ENCODE measurements at places on chromosomes 6 and 20.
A peak's percentile ranks its signal among the peaks of the same experiment; 100 is the strongest.

- no peak for DNase-seq
- no peaks in the 10 kb centered on the region for H3K27me3 ChIP-seq
- H3K27ac ChIP-seq: no peak overlapping the region
- H3K4me1 ChIP-seq: peaks cover 2% of the 10 kb centered on the region
- H3K4me3 ChIP-seq: no peak overlapping the region
Measured at GRCh38 chr6:25944688-25945574, 14.4 kb upstream of the SLC17A2 start.

GRCh38 chr6:99064834-99065233, 117.1 kb upstream of the FBXL4 start:
- DNase-seq: no peak
- no peaks in the 10 kb centered on the region for H3K36me3 ChIP-seq
- H3K27ac ChIP-seq: no peak overlapping the region
- no peak overlapping the region for H3K4me3 ChIP-seq

DNA sequence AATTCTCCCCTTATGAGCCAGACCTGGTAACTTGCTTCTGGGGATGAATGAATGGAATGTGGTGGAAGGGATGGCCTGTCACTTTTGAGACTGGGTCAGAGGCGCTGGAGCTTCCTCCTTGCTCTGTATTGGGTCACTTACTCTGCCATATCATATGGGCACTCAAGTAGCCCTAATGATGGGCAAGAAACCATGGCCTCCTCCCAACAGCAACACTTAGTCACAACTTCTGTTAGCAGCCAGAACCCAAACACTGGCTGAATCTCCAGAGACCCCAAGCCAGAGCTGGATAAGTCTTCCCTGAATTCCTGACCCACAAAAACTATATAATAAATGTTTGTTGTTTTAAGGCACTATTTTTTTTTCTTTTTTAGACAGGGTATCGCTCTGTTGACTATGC, 5.5 kb downstream of the E2F1 start:
- H3K27ac ChIP-seq: no peak overlapping the region
- no peak overlapping the region for H3K4me3 ChIP-seq
- H3K27me3 ChIP-seq: no peaks in the 10 kb centered on the region
- DNase-seq: no peak
- H3K36me3 ChIP-seq: no peaks in the 10 kb centered on the region
- peaks cover 47% of the 10 kb centered on the region for H3K4me1 ChIP-seq

DNA sequence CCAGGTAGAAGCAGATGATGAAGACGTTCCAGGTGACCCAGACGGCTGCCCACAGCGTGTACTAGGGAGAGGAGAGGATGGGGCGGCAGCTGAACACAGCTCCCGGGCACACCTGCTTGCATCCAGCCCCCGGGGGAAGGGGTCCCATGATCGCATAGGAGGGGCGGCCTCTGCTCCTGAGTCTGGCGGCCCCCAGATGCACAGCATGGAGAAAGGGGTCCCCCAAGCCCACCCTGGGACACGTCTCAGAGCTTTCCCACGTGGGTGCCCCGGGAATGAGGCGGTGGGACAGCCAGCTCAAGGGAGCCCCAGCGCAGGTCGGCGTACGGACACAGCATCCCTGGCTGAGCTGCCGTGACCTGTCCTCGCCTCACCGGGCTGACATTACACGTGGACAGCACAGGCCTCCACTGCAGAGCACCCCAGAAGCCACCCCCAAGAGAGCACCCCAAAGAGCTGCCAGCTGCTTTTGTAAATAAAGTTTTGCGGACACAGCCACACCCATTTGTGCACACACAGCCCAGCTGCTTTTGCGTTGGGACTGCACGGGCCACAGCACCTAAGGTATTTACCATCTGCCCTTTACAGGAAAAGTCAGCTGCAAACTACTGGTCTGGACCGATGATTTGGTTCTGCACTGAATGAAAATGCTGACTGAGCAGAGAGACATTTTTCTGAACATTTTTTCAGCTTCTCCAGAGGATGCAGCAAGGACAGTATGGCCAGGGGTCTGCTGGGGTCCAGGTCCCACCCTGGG, 5.2 kb downstream of the NKAIN4 start:
- peaks cover 78% of the 10 kb centered on the region for H3K27me3 ChIP-seq
- no peak for DNase-seq
- peaks cover 10% of the 10 kb centered on the region for H3K4me1 ChIP-seq
- no peaks in the 10 kb centered on the region for H3K36me3 ChIP-seq
- H3K27ac ChIP-seq: no peak overlapping the region
- no peak overlapping the region for H3K4me3 ChIP-seq

- H3K4me1 ChIP-seq: peaks cover 42% of the 10 kb centered on the region
- no peak for DNase-seq
- no peaks in the 10 kb centered on the region for H3K27me3 ChIP-seq
- no peak overlapping the region for H3K27ac ChIP-seq
- no peak overlapping the region for H3K4me3 ChIP-seq
Measured at GRCh38 chr20:51665543-51666118, 102.6 kb downstream of the ATP9A start.

DNA sequence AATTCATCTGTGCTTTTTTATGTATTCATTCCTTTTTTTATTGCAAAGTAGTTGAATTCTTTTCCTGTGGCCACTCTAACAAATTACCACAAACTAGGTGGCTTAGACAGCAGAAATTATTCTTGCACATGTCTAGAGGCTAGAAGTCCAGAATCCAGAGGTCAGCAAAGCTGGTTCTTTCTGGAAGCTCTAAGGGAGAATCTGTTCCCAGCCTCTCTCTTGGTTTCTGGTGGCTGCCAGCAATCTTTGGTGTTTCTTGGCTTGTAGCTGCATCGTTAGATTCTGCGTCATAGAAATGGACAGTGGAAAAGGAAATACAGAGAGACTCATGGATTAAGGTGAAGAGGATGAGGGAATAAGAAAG, 39.3 kb downstream of the GSTA2 start:
- H3K27me3 ChIP-seq: peaks cover 6% of the 10 kb centered on the region
- H3K36me3 ChIP-seq: no peaks in the 10 kb centered on the region
- H3K4me1 ChIP-seq: no peaks in the 10 kb centered on the region
- H3K4me3 ChIP-seq: no peak overlapping the region

DNA sequence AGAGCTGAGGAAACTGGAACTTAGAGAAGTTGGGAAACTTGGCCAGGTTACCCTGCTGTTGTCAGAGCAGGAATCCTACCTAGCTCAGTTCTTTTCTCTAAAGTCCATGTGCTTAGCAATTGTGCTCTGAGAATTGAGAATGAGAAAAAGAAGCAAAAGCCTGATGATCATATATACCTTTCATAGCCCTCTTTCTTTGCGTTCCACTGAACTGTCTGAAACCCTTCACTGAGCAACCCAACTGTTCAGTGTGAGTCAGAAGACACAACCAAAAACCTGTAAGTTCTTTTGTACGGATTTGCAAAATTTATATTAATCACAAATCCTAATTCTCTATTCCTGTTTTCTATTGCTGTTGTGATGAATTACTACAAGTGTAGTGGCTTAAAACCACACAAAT, 80.6 kb downstream of the PHF3 start:
- peaks cover 2% of the 10 kb centered on the region for H3K36me3 ChIP-seq
- no peaks in the 10 kb centered on the region for H3K27me3 ChIP-seq
- H3K4me3 ChIP-seq: no peak overlapping the region
- DNase-seq: no peak
- H3K27ac ChIP-seq: no peak overlapping the region

- no peak overlapping the region for H3K4me3 ChIP-seq
- H3K27me3 ChIP-seq: peaks cover 10% of the 10 kb centered on the region
- peak; percentile 28 for DNase-seq
- H3K27ac ChIP-seq: no peak overlapping the region
- no peaks in the 10 kb centered on the region for H3K36me3 ChIP-seq
- H3K4me1 ChIP-seq: no peaks in the 10 kb centered on the region
Measured at GRCh38 chr20:34190679-34191090, 50.5 kb upstream of the ASIP start.

- H3K36me3 ChIP-seq: peaks cover 4% of the 10 kb centered on the region
- H3K27ac ChIP-seq: peak overlapping the region; percentile 36
- H3K27me3 ChIP-seq: no peaks in the 10 kb centered on the region
- DNase-seq: no peak
Measured at GRCh38 chr6:16136621-16137450, 8.0 kb downstream of the MYLIP start.

GRCh38 chr6:154039231-154039842, at the start of gene OPRM1:
Gene OPRM1 (plus strand): TSS chr6:154039240. CDS start chr6:154039545, 305 bp downstream.
- no peak within 1 kb of the TSS for H3K4me3 ChIP-seq
- peak; percentile 11 for DNase-seq

- H3K4me3 ChIP-seq: no peak overlapping the region
- H3K27ac ChIP-seq: no peak overlapping the region
- no peaks in the 10 kb centered on the region for H3K4me1 ChIP-seq
Measured at GRCh38 chr6:36020154-36020553, 4.3 kb downstream of the SLC26A8 start.

DNA sequence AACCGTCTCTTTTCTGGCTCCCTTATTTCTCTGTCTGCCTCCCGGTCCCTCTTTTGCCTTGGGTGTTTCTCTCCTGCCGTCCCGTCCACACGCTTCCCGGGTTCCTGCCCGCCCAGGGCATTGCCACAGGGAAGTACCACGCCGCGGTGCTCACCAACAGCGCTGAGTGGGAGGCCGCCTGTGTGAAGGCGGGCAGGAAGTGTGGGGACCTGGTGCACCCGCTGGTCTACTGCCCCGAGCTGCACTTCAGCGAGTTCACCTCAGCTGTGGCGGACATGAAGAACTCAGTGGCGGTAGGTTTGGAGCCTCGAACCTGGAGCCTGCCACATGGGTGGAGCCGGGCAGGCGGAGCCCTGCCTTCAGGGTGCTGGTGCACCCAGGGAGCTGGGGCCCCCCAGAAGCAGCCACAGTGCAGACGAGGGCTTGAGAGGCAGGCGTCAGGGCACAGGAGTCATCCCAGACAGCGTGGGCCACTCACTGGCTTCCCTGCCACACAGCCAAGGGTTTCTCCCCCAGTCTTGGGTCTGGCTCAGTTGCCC, 21.3 kb downstream of the NPEPL1 start:
- no peaks in the 10 kb centered on the region for H3K4me1 ChIP-seq
- no peaks in the 10 kb centered on the region for H3K36me3 ChIP-seq

GRCh38 chr20:50821994-50822393, 27.1 kb downstream of the BCAS4 start:
- no peak overlapping the region for H3K27ac ChIP-seq
- no peak overlapping the region for H3K4me3 ChIP-seq
- H3K27me3 ChIP-seq: no peaks in the 10 kb centered on the region
- peaks cover 10% of the 10 kb centered on the region for H3K36me3 ChIP-seq
- H3K4me1 ChIP-seq: peaks cover 7% of the 10 kb centered on the region

GRCh38 chr6:149938571-149939355, 3.1 kb upstream of the ULBP2 start:
- H3K27ac ChIP-seq: no peak overlapping the region
- peak; percentile 45 for DNase-seq
- H3K4me3 ChIP-seq: peak overlapping the region; percentile 45
- peaks cover 23% of the 10 kb centered on the region for H3K27me3 ChIP-seq
- H3K36me3 ChIP-seq: no peaks in the 10 kb centered on the region

GRCh38 chr6:43142101-43142500, 29.0 kb upstream of the SRF start:
- H3K36me3 ChIP-seq: no peaks in the 10 kb centered on the region
- H3K4me3 ChIP-seq: peak overlapping the region; percentile 50
- peak overlapping the region; percentile 3 for H3K27ac ChIP-seq

- no peak overlapping the region for H3K27ac ChIP-seq
- H3K27me3 ChIP-seq: no peaks in the 10 kb centered on the region
- H3K36me3 ChIP-seq: no peaks in the 10 kb centered on the region
- H3K4me1 ChIP-seq: no peaks in the 10 kb centered on the region
Measured at GRCh38 chr20:6674831-6675230, 92.7 kb upstream of the BMP2 start.

GRCh38 chr6:129141499-129141898, 258.6 kb downstream of the LAMA2 start:
- H3K4me1 ChIP-seq: no peaks in the 10 kb centered on the region
- H3K4me3 ChIP-seq: no peak overlapping the region
- no peak for DNase-seq
- no peaks in the 10 kb centered on the region for H3K36me3 ChIP-seq
- H3K27ac ChIP-seq: no peak overlapping the region

GRCh38 chr6:19805129-19805481, 32.1 kb upstream of the ID4 start:
- no peaks in the 10 kb centered on the region for H3K4me1 ChIP-seq
- H3K36me3 ChIP-seq: no peaks in the 10 kb centered on the region
- no peak for DNase-seq
- peaks cover 9% of the 10 kb centered on the region for H3K27me3 ChIP-seq
- no peak overlapping the region for H3K4me3 ChIP-seq

DNA sequence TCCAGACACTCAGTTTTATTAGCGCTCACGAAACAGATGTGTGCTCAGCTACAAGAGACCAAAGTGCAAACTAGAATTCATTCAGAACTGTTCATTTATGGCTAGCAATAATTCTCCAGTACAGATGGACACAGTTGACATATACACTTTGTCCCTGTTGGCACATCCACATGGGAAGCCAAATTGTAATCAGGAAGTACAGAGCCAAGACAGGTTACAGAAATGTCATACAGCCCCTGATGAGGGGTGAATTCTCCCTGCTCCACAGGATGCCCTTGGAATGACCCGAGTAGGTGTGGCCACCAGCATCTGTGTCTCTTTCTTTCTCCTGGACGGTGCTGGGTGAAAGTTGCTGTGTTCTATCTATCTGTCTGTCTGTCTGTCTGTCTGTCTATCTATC, 7.6 kb downstream of the DHX35 start:
- DNase-seq: no peak
- no peak overlapping the region for H3K27ac ChIP-seq
- no peak overlapping the region for H3K4me3 ChIP-seq
- H3K36me3 ChIP-seq: peaks cover 15% of the 10 kb centered on the region
- H3K4me1 ChIP-seq: no peaks in the 10 kb centered on the region

DNA sequence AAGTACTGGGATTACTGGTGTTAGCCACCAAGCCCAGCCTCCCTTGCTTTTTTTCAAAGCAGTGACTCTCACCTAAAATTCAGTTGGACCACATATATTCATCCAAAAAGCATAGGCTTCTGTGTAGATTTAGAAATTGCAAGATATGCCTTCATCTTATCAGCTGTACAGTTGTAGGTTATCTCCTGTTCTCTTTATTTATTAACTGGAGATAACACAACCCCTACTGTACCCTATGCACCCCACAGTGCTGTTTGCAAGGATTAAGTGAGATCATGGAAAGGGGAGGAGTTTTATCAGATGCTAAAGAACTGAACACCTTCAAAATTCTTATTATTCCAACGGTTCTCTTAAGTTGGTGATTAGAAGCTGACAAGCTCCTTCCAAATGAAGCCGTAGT, 164.4 kb upstream of the JARID2 start:
- no peaks in the 10 kb centered on the region for H3K36me3 ChIP-seq
- peaks cover 3% of the 10 kb centered on the region for H3K4me1 ChIP-seq
- peaks cover 2% of the 10 kb centered on the region for H3K27me3 ChIP-seq

DNA sequence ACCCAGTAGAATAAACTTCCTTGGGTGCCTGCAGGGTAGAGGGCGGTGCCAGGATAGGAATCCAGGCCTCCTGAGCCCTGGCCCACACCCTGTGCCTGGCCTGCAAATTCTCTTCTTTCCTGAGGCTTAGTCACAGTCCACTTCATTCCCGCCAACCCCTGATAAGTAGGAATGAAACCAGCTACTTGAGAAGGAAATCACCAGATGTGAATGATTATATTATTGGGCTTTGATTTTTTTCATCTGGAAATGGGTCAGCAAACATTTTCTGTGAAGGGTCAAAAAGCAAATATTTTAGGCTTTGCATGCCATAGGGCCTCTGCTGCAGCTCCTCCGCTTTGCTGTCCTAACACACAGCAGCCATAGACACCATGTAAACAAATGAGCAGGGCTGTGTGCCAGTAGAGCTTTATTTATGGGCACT, 50.2 kb downstream of the STK35 start:
- no peak overlapping the region for H3K4me3 ChIP-seq
- no peaks in the 10 kb centered on the region for H3K36me3 ChIP-seq
- H3K27ac ChIP-seq: no peak overlapping the region
- H3K4me1 ChIP-seq: no peaks in the 10 kb centered on the region

- no peaks in the 10 kb centered on the region for H3K36me3 ChIP-seq
- no peaks in the 10 kb centered on the region for H3K4me1 ChIP-seq
- H3K27me3 ChIP-seq: no peaks in the 10 kb centered on the region
- no peak overlapping the region for H3K4me3 ChIP-seq
Measured at GRCh38 chr6:131644921-131645320, 7.8 kb downstream of the ENPP3 start.
